Osteoblast (primary cell): ENCODE measurements at places on chromosomes 2 and 18.

DNA sequence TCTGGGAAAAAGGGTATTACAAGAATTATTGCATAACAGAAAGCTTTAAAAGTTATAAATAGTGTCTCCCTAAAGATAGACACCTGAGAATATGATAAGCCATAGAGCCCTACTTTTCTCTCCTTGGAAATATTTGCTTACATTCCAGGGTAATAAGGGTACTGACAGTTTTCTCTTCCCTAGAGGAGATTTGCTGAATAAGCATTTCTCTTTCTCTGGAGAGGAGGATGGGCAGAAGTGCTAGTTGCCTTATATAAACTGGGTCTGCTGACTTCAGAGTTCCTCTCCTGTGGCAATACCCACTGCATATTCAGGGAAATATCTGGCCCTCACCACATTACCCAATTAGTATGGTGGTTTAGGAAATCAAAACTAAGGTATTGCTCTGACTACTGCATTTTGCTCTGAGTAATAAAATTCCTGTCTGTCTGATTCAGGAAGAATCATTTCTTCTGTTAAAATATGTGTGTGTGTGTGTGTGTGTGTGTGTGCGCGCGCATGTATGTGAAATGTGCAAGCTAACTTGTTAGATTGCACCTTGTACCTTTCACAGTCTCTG lies 1391.3 kb downstream of the DSC3 start:
- no peak for DNase-seq

DNA sequence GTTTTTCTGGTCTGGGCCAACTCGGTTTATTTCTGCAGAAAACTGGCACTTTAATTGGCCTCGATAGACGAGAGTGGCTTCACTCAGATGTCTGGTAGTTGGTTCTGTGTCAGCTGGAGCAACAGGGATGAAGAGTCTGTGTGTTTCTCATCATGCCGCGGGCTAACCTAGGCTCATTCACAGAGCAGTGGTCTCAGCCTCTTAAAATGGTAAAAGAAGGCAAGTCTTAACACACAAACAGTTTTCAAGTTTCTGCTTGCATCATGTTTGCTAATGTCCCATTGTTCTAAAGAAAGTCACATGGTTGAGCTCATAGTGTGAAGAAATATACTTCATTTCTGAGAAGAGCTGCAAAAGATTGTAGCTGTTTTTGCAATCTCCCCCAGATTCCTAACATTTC lies 37.5 kb upstream of the ANXA4 start:
- DNase-seq = no peak

DNA sequence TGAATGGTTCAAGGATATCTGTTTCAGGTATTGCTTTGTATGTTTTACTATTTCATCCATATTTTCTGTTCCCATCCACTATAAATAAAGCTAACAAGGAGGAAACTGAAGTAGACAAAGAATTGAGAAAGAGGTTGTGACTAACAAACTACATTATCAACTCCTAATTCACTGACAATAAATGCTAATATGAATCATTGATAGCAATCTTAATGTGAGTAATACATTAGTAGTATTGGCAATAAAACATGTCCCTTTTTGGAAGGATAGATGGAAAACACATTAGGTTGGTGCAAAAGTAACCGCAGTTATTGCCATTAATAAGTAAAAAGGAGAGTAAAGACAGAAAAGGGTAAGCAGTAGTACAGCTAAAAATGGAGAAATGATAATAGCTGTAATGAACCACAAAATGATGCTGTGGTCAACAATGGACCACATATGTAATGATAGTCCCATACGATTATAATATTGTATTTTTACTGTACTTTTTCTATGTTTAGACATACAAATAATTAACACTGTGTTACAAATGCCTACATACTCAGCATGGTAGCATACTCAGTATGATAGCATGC lies 104.7 kb downstream of the THADA start:
- no peak for DNase-seq

DNA sequence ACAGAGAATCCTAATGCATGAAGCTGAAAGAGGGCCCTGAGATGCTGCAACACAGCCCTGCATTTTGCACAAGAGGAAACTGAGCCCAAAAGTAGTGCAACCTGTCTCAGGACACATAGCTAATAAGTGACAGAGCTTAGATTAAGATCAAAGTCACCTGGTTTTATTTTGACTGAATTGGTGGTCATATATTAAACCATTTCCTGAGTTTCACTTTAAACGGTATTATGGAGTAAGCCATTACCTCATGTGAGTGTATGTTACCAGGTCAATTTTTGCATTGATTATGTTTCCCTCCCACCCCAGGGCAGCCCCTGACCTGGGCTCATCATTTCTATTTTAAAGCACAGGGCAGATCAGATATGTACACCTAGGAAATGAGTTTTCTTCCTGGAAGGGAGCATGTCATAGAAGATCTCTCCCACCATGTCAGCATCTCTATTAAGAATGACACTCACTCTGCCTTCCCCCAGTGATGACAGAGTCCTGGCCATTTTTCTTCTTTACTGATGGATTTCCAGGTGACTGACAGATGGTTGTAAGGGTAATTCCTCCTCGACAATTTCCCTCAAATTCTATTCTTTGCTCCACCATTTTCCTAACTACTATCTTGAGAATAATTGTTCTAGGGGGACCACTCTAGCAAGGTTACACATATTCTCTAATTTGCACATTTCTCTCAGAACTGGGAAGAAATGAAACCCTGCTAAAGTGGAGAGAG lies 441.3 kb upstream of the SLC14A2 start:
- DNase-seq = no peak

DNA sequence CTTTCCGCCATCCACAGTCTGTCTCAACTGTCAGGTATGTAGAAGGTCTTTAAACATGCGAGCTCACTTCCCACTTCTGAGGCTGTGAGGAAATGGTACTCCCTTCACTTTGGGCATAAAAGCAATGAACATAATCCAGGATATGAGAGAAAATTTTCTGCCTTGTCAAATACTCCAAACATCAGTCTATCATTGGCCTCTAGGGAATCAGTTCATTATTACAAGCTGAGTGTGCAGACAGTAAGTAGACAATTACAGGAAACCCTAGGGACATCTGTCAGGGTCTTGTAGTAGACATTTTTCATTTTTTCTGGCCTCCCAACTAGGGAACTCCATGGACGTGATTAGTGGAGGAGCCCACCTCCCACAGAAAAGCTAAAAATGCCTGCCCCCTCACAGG lies 13.6 kb upstream of the APCDD1 start:
- no peak for DNase-seq

- no peak for DNase-seq
Measured at GRCh38 chr18:51039138-51040112, 9.4 kb downstream of the SMAD4 start.

- no peak for DNase-seq
Measured at GRCh38 chr2:201471732-201472393, 20.3 kb downstream of the STRADB start.

GRCh38 chr2:70851704-70852103 lies 16.1 kb upstream of the CD207 start:
- no peak for DNase-seq

DNA sequence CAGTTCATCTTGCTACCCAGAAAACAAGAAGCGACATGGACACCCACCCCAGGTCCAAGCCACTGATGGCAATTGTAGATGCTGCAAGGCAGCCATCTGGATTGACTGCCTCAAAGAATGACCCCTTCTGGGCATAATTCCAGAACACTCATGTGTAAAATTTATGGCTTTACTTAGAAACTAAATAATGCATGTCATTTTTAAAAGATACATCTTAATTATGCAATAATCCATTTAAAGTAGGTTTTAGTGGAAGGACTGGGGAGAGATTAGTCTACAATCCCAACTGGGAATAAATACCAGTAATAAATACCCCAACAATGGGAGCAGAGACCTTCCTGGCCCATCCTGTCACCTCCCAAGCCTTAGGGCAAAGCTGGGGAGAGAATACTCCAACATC lies 247.7 kb downstream of the SS18 start:
- DNase-seq = no peak

- no peak for DNase-seq
Measured at GRCh38 chr2:83823229-83823628, 635.9 kb downstream of the SUCLG1 start.

DNA sequence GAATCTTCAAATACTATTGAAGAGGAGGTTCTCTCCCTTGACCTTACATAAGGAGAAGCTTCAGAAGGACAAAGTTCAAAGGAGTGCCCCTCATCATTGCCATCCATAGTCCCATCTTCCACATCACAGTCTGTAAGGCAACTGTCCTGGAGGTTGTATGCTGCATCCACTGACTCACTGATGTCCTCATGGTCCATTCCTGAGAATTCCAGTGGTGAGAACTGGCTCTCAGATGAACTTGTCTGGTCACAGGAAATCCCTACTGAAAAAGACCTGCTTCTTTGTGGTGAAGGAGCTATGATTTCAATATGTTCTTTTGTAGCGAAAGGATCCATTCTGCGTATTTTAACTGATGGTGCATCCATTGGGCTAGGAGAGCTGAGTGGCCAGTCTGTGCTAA lies 52.2 kb downstream of the EIF2AK3 start:
- DNase-seq = no peak

DNA sequence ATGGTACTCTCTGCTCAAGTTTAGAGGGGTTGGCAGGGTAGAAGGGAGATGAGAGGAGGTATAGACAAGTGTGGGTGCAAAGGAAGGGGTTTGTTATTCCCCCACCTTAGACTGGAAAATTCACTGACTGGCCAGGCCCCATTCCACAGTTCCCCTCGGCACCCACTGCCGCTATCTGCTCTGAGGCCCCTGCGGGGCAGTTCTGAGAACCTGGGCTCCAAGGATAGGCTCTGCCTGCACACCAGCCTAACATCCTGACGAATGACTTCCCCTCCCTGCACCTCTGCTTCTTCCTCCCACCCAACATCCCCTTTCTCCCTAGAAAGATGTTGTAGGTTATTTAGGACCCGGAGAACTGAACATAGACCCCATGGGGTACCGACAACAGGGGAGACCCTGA lies 303.9 kb upstream of the HDAC4 start:
- no peak for DNase-seq

- no peak for DNase-seq
Measured at GRCh38 chr2:60948161-60948560, 66.8 kb downstream of the REL start.
